NCI-H187 (cell line): ENCODE measurements at places on chromosomes 7 and 10.

- DNase-seq: no peak
These were observed 31.7 kb upstream of the CYP26C1 start for GRCh38 chr10:93028883-93029282.

DNA sequence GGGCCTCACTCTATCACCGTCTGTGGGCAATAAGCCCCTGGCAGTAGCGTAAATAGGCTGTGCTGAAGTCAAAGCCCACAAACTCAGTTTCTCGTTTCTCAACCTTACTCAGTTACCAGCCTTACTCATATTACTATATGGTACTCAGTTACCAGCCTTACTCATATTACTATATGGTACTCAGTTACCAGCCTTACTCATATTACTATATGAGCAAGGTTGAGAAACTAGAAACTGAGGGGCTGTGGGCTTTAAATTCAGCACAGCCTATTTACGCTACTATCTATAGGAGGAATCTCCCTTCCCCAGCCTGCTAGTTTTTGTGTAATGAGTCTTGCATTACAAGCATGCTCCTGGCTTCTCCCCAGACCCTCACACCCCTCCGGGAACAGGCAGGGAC, 35.4 kb downstream of the CCDC3 start:
- no peak for DNase-seq

DNA sequence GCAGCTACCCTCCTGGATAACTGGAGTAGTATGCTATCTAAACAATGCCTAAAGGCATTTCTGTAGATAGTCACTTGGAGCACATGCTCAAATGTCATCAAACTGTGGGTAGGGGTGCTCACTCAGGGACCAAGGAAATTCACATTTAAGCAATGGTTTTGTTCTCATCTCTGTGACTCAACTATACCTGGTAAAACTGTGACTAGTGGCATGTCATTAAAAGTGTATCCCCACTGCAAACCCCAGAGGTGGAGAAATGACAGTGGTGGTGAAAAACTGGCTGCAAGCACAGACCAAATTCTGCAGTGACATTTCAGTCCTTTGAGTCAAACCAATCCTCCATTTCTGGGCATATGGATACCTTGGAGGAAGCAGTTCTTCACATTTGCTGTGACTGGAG, 134.2 kb upstream of the EFCAB10 start:
- DNase-seq: no peak

DNA sequence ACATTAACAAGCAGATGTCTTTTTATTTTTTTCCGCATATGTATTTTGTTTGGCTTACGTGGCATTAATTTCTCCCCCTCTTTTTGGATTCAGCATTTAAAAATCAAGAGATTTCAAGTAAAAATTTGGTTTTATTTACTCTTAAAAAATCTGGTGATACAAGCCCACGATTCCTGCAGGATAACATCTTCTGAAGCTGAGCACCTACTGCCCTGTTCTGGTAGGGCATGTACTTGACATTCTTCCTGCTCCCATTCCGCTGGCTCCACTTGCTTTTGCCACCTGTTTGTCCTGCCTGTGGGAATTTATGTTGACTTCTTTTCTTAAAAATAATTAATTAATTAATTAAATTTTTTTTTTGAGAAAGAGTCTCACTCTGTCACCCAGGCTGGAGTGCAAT, 105.2 kb upstream of the SLC25A13 start:
- no peak for DNase-seq

GRCh38 chr7:4845740-4846142, 16.1 kb downstream of the PAPOLB start:
- no peak for DNase-seq

- DNase-seq: no peak
These were observed 69.9 kb downstream of the APBB1IP start for GRCh38 chr10:26508016-26508415.

DNA sequence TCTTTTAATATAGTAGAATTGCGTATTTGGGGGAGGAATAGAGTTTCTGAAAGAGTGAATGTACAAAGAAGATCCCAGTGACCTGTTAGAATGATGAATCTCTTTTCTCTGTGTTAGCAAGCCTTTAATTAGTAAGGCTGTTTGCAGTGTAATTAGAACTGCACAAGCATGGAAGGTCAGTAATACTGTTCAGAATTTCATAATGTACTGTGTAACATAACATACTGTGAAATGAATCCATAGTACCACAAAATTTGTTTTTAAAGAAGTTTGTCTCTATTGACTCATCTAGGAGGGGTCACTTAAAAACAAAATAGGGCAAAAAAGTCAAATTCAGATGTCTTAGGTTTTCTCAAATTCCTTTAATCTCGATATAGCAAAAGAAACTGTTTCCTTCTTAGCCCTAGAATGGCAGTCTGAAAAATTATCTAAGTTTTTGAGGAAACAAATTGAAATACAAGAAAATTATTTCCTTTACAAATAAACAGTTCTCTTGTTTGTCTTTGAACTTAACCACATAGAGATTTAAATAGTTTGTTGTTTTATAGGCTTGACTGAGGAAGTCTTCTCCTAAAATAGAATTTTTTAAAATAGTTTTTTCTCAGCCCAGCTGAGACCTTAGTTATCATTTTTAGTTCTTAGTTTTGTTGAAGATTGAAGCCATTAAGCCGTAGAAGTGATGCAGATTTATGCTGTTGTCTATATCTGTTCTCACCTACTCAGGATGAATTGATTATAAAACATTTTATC, 12.5 kb downstream of the ADK start:
- no peak for DNase-seq

DNA sequence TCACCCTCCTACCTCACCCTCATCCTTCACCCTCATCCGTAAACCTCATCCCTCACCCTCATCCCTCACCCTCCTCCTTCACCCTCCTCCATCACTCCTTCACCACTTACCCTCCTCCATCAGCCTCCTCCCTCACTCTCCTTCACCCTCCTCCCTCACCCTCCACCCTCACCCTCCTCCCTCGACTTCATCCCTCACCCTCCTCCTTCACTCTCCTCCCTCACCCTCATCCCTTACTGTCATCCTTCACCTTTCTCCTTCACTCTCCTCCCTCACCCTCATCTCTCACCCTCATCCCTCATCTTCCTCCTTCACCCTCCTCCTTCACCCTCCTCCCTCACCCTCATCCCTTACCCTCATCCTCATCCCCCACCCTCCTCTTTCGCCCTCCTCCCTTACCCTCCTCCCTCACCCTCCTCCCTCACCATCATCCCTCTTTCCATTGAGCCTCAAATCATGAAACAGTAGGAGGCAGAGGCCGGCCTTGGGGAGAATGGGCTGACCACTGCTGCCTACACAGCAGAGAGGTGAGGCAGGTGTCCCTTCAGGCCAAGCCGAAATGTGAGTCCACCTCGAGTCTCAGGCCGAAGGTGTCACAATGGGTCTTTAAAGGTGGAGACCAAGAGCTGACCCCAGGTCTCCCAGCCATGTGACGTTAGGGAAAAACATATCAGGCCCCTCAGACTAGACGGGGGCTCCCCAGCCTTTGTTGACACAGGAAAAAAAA, 53.0 kb downstream of the PDGFA start:
- DNase-seq: no peak

DNA sequence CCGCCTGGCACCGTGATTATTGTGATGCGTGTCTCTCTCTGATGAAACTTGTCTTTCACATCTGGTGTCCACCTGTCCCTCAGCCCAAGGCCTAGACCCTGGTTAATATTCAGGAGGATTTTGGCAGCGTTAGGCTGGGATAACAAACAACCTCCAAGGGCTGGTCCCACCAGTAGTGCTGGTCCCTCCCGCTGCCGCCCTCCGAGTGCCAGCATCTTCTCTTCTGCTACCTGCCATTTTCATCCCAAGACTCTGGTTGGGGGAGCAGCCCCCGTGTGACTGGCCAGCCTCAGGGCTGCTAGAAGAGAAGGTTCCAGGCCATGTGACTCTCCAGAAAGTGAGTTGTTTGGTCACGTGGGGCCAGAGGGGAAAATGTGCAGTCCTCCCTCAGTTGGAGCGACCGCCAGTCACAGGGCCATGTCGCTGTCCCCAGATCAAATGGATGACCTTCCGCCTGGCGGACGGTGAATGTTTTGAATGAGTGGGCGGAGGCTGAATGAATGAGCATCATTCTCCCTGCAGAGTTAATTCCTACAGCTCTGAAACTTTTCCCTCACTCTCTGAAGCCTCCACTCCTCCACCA, 479.9 kb upstream of the FOXK1 start:
- no peak for DNase-seq

DNA sequence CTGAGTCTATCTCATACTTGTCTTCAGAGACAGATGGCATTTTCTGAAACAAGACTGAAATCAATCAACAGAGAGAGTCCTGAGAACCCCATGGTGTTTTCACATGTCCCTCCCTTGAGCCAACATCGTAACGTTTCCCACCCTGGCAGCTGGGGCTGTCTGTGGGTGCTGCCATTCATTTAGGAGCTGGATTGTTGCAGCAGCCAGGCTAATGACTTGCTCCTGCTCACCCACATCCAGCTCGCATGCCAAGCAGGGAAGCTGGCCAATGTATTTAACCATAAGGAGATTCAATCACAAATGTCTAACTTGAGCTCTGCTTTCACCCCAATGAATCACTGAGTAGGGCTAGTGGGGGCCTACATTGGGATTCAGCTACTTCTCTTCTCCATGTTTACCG, 146.1 kb downstream of the ADRA2A start:
- no peak for DNase-seq

DNA sequence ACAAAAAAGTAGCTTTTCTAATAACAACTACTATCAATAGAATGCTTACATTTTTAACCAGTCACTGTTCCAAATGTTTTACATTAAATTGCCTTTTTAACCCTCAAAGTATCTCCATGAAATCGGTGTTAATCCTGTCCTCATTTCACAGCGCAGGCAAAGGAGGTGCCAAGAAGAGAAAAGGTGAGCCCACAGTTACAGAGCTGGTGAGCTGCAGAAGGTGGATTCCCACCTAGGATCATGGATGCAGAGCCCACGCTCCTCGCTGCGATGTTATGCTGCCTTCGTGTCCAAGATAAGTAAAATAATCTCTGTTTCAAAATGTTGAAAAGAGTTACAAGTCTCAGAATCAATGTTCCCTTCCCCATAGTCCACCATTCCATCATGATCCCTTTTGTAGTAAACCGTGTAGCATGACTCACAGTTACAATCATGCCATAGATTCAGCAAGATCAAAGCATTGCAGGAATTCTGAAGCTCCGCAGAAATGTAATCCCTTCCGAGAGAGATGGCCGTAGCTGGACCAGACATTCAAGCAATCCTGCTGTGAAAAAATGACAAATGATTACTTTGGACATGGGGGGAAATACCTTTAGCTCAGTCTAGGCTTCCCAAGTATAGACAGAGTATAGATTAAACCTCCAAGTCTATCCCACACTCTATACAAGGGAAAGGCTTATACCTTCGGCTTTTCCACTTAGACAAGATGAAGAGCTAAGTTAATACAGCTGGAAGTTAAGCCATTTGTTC, 394.7 kb upstream of the AKR1E2 start:
- no peak for DNase-seq

DNA sequence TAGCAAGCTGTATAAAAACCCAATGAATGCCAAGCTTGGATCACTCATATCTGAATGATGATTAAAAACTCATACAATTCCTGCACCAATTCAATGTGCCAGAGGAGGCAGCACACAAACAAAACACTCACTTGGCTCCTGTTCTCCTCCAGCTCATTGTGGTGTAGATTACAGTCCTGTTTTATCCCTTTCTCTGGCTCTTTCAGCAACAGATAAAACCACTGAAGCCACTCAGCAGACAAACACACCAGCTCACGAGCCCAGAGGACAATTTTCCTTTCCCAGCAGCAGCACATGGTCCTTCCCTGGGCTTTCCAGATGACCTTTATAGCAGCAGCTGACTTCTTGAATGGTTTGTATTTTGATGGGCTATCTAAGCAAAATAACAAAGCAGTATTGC, 107.3 kb upstream of the STARD3NL start:
- DNase-seq: no peak
